Posterior cingulate gyrus (tissue), 11 donors: ENCODE measurements at places on chromosomes 7 and 10.

- no peak for DNase-seq
Observed at GRCh38 chr7:4138866-4139265, 543.2 kb upstream of the FOXK1 start.

- no peak for DNase-seq
Observed at GRCh38 chr10:58438340-58438871, 53.2 kb downstream of the TFAM start.

- no peak for DNase-seq
Observed at GRCh38 chr10:125911990-125912389, 15.6 kb downstream of the FANK1 start.

DNA sequence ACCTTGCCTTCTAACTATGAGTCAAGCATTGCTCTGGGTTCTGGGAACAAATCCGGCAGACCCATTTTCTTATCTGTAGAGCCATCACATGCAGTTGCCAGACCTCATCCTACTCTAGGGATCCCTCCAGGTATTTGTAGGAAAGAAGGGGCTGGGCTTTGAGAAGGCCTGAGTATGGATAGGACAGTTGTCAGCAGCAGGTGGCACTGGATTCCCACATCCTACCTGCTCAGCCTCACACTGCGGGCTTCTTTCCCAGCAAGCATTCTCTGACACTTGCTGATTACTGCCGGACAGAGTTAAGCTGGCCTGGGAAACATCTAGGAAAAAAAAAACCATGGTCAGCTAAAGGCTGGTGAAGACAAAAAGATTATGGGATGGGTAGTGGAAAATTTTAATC lies 224.1 kb downstream of the CCSER2 start:
- DNase-seq = no peak

DNA sequence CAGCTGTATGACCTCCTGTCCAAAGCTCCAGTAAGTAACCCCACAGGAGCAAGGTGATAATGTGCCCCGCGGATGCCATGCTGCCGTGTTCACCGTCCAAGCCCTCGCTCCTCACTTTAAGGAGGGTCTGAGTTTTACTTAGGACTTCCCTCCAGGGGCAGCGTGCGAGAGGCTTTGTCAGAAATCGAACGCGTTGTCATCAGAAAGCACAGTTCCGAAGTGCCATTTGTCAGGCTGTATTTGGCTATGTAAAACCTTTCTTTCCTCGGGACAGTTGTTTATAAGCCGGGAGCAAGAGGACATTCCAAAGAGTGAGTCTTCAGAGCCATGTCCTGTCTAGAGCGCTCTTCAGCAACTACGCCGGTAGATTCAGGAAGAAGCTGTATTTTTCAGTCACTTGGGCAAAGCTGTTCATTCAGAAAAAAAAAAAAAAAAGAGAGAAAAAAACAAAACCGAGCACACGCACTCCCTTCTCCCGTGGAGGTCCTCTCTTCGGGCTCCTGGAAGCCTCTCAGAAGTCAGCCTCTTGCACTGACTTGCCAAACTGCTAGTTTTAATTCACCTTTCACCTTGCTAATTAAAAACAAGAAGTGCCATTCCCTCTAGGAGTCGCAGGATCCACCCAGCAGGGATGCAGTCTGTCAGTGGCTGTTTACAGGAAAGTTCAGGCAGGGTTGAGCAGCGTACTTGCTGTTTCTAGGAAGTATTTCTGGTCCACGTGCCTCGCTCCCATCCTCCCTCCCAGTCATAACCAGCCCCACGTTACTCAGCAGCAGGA lies at the start of gene SEMA3E:
SEMA3E (minus strand) TSS at position 676 of the 778 bp plus-strand sequence.
- DNase-seq = no peak
